ENCODE measurements at places on chromosomes 2 and 18.

- ATAC-seq, result no peak
Measured at GRCh38 chr2:17388798-17389197, 129.4 kb downstream of the RAD51AP2 start.

- no peak for ATAC-seq
Measured at GRCh38 chr18:12470382-12471075, 62.8 kb downstream of the PRELID3A start.

DNA sequence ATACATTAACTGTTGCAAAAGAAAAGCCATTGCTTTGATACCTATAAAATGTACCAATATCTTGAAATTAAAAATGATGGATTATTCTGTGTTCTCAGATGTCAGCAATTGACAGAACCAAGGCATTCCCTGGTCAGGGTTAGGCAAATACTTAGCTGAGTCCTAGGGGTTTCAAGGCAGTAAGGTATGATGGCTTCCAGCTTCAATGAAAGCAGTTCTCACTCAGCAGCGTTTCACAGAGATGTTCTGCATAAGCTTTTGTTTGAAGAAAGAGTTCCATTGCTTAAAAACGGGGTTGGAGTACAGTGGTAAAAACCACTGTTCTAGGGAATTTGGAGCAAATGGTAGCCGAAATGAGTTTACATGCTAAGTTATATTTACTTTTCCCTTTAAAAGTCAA is 17.0 kb upstream of the KANSL1L start:
- ATAC-seq, result no peak

DNA sequence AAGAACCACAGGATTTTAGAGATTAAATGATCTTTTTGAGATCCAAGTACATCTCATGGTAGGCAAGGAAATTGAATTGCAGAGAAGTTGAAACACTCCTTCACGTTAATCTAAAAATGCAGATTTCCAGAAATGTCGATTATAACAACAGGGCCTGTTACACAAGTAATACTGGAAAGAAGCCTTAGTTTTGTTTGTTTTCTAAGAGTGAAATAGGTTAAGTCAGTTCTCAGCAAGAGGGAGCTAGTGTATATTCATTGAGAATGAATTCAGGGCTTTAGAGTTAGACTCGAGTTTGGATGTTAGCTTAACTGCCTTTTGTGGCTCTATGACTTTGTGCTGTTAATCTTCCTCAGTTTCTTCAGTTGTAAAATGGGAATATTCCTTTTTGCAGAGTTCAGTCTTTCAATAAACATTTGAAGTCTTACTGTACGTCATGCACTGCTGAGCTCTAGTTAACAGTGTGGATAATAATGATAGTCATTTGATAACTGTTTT is 926 bp downstream of the NDUFV2 start:
- no peak for ATAC-seq

DNA sequence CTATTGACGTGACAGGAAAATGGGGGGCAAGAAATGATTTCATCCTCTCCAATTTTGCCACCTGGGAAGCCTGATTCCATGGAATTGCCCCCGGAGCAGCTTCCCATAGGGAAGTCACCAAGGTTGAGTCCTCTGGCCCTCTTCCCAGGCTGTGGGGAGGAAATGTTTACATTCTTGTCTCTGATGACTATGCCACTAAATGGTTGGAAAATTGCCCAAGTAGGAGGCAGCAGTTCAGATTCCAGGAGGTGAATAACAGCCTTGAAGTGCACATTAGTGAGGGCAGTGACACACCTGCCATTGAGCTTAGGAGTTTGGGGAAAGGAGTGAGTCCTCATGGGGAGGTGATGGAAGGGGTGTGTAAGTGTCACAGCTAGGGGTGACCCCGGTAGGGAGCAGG is 449.2 kb upstream of the DCC start:
- no peak for ATAC-seq

Data from gastroesophageal sphincter (tissue), 4 donors.